RPMI7951 (cell line): ENCODE measurements at places on chromosomes 2 and 18.

DNA sequence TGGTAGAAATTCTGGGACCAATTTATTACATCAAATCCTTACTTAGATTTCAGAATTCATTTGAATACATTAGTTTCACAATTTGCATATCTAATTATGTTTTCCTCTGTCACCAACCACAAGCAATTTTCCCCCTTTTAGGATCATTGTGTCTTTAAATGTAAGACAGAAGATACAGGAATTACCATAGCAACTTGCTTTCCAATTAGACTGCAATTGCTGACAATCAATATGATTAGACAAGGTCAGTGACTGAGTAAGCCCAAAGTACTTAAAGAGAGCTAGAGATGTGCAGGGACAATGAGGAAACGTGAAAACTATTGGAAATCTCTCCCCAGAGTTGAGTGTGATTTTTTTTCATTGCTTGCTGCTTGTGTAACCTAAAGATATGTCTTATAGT, 121.4 kb downstream of the FSHR start:
- no peak for DNase-seq

DNA sequence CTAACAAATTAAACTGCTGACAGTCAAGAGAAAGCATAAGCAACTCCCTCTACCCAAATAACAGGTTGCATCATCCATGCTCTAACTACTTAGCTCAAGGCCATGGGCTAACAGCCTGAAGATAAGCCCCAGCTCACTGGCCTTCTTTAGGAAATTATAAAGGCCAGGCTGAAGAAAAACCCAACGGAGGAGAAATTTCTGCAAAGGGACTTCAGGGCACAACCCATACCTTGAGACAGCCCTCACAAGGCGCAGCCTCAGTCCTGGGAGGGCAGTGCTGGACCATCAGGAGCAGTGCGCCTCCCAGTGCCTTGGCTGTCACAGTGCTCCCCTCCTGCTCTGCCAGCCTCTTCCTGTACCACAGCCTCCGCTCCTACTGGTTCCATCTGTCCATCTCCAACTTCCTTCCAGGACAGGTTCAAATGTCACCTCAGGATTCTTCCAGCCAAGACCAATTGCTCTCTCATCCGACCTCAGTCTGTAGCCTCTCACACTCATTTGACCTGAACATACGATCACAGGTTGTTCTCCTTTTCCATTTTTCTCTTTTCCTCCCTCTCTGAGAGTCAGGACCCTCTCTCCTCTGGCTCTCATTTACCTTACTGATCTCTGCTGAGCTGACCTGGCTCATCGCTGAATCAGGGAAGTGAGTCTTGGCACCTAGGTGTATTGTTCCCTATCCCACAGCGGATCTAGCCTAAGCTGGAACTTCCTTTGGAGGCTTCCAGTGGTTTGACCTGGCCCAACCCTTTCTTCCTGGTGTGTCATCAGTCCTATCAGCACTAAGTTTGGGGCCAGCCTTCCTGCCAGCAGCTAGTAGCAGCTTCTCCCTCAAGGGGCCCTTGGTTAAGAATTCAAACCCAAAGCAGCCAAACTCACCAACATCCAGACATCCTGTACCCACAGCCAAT, 1.9 kb downstream of the MCFD2 start:
- DNase-seq, result peak; percentile 85

GRCh38 chr2:109468893-109469292, 144.9 kb downstream of the SEPTIN10 start:
- DNase-seq, result no peak

DNA sequence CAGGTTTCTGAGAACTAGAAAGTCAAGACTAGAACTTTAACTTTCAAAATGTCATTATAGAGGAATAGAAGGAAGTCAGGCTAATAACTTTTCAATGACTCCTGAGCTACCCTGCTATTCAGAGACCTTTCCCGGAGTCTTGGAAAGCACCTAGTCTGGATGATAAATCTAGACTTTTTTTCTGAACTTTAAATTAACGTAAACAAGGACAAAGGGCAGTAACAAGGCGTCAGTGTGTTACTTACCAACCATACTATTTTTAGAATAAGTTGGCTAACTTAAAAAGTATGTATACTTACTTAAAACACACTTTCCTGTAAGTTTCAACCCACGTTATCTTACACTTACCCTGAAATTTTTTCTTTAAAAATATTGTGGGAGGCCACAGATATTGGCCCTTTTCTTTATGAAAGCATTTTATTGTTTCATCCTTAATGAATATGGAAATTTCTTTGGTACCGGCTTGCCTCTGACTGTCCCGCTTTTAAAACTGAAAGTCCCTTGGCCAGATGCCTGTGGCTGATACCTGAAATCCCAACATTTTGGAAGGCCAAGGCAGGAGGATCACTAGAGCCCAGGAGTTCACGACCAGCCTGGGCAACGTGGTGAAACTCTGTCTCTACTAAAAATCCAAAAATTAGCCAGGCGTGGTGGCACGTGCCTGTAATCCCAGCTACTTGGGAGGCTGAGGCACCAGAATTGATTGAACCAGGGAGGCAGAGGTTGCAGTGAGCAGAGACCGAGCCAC, 9.7 kb downstream of the PMAIP1 start:
- DNase-seq, result no peak

- DNase-seq, result no peak
Observed at GRCh38 chr18:75857558-75857957, 430.1 kb upstream of the SMIM21 start.

GRCh38 chr2:232652505-232652851, 19.1 kb downstream of the EFHD1 start:
- DNase-seq, result no peak

GRCh38 chr2:10909050-10909995, 2.4 kb upstream of the KCNF1 start:
- no peak for DNase-seq

GRCh38 chr2:29273685-29274611, 158.7 kb downstream of the CLIP4 start:
- peak; percentile 69 for DNase-seq

DNA sequence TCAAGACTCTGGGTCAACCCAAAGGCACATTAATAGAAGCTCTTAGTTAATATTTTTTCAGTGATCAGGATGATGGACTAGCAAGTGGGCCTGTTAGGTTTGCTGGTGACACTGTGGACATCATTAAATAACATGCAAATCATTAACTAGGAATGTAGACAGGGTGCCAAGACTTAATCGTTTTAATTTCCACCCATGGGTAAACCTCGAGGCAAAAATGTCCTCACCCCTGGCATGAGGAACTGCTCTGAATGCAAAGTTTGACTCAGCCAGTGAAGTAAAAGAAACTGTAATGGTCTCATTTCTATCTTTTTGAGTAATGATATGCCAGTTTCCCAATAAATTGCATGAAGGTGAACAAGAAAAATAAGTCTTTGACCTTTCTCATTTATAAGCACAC, 152.6 kb upstream of the MEX3C start:
- no peak for DNase-seq

- peak; percentile 67 for DNase-seq
Observed at GRCh38 chr2:112750560-112750843, 13.9 kb downstream of the CKAP2L start.

- peak; percentile 79 for DNase-seq
Observed at GRCh38 chr2:53353135-53354114, 414.2 kb upstream of the CHAC2 start.

DNA sequence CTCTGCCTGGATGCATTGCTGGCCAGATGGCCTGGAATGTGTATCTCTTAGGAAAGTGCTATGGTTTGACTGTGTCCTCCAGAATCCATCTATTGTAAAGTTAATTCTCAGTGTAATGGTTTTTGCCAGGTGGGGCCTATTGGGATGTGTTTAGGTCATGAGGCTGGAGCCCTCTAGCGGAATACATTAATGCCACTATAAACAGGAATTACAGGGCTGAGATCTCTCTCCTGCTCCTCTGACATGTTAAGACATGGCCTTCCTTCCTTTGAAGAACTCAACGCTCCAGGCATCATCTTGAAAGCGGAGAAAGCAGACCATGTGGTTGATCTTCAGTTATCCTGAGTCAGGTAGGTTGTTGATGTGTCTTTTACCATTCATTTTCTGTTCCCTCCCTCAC, 276.4 kb downstream of the RPIA start:
- peak; percentile 31 for DNase-seq

DNA sequence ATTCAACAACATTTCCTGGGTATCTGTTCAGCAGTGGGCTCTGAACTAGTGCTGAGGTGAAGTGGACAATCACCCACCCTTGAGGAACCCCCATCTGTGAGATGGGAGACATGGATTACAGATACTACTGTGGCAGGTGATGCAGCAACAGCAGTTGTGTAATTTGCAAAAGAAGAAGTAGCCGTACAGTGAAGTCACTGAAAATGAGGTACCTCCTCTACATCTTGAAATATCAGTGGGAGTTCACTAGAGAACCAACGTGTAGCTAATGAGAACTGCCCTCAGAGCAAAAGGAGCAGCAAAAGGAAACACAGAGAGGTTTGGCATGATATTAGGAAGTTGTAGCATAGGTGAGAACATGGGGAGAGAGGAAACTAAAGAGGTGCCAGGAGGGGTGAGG, 41.3 kb downstream of the VSNL1 start:
- no peak for DNase-seq

- DNase-seq, result peak; percentile 55
Observed at GRCh38 chr2:166417669-166418068, 41.9 kb upstream of the SCN9A start.

DNA sequence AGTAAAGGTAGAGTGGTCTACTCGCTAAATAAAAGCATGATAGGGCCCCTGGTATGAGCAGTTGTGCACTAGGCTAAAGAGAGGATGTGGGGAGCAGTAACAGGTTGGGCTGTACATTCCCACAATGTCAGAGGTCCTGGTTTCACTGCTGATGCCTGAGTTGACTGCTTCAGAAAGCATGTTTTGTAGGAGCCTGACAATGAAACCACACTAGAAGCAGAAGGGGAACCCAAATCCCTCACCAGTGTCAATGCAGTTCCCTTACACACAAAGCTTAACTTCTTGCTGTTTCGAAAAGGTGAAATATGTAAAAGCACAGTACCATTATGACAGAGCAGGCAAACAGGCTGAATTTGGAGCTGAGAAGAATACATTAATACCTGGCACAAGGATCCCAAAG, 291.7 kb upstream of the KYNU start:
- no peak for DNase-seq

GRCh38 chr18:8601277-8602032, 7.8 kb upstream of the RAB12 start:
- DNase-seq, result no peak
